Smooth muscle cell of the brain vasculature (primary cell): ENCODE measurements at places on chromosomes 16 and 17.

DNA sequence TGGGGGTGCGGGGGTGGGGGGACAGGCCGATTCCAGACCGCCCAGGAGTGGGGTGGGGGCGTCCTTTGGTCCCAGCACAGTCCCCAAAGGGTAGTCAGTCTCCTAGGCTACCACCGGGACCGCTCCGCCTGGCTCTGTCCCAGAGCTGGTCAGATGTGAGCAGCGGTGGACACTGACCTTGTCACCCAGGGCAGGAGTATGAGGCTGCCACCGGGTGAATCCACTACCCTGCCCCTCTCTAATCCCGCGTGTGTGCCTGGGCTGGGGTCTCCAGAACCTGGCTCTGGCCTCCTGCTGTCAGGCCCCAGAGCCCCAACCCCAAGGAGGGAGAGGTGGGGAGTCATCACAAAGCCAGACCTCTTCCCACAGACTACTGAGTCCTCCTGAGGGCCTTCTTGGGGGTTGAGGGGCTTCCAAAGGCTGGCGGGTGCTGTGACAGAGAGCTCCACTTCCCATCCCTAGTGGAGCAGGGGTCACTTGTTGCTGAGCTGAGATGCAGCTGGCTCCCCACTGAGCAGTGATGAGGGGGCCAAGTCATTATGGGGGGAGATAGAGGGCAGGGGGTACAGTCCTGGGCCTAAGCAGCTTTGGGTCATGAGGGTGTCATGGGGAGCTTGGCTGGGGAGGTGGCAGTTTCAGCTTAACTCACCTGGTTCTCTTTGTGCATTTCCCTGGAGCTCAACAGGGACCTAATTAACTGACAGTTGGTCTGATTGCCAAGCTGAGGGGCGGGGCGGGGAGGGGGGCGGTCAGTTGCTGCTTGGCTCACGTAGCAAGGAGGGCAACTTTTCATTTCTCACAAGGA lies 1.2 kb downstream of the PPP1R1B start:
- no peak for DNase-seq

DNA sequence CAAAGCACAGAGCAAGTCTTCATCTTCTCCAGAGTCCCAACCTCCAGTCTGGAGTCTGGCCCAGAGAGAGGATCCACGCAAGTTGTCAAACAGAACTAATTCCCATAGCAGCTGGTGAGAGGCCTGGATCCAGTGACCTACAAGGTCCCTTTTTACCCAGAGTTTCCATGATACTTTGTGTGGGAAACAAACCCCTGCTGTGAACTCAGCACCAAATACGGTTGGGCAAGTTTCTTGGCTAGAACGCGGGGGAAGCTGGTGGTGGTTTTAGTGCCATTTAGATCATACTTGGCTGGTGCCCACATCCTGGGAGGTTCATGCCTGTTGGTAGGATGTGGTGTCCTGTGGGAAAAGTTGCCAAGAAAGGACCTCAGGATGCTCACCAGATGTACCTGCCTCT lies 18.1 kb downstream of the TMC7 start:
- no peak for DNase-seq

DNA sequence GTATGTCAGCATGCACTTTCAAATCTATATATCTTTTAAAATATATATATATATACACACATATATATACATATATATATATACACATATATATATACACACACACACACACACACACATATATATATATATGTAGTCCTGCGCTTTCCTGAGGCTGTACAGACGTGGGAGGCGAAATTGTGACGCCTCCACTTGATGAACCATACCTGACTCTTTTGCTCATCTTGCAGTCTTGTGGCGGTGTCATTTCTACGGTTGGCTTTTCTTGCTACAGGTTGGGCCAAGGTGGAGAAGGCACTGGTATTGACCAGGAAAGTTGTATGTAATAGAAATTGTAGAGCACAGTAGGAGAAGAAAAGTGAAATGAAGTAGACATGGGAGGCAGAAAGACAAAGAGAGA lies 88.2 kb downstream of the RBFOX1 start:
- DNase-seq: no peak

- no peak for DNase-seq
Measured at GRCh38 chr16:727291-727977, 528 bp downstream of the HAGHL start.

DNA sequence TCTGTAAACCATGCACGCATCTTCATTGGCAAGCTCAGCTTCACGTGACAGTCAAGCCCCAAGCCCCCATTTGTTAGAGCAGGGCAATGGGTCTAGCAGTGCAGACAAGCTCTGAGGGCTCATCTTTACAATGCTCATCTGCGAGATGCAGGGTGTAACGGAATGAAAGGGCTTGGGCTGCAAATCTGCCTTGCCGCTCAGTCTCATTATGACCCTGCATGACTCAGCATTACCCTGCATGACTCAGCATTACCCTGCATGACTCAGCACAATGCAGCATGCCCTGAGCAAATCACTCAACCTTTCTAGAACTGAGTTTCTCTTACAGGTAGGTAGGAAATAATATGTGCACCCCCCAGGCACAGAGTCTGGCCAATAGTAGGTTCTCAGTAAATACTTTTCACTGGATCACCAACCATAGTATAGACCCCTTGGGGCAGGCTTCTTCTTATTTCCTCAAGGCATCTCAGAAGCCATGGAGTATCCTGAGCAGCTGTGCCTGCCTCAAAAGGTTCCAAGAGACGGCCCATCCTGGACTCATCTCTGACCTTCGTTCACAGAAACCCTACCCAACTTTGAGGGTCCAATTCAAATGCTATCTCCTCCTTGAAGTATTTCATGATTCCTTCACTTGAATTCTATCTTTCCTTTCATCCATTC lies 391.3 kb upstream of the CDH5 start:
- no peak for DNase-seq

DNA sequence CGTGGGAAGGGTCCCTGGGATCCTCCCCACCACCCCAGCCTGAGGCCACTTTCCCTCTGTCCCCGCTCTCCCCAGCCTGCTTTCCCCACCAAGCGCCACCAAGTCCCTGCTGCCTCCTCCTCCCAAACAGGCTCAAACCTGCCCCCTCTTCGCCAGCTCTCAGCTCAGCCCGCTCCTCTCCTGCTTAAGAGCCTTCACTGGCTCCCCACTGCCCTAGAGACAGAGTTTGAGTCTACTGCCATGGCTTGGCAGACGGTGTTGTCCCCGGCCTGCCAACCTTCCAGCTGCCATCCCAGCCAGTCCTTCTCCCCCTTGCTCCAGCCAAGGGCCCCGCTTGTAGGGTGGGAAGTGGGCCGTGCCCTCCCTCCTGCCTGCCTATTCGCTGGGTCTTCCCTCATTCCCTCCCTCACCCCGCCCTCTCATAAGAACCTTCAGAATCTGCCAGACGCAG lies 11.1 kb downstream of the IL4R start:
- no peak for DNase-seq

GRCh38 chr17:44595216-44595775 lies 38.0 kb downstream of the FZD2 start:
- DNase-seq: no peak

DNA sequence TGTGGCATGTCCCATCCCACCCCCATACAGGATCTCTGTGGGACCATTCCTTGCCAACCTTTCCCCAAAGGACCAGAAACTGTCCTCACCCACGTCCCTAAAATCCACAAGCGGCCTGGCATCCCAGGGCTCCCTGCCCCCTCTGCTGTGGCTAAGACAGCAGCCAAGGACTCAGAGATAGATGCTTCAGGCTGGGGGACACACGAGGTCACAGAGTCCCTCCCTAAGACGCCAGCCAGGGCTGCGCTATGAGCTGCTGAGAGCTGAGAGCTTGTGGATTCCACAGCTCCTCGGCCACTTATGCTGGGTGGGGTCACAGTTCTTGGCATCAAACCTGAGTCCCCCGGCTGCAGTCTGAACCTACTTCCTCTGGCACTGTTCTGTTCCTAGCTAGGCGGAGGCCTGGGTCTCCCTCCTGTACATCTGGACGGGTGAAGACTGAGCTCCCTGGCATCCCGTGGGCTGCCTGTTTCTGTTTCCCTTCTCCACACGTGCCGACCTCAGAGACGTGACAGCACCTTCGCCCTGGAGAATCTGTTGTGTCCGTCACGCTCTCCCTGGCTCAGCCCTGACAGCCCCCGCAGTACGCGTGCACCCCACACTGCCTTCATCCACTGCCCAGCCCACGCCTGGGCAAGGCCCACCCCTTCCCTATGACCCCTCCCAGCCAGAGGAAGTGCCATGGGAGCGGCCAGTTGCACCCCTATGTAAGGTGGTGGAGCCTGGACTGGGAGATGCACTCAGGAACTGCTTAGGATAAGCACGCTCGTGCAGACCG lies 61.2 kb downstream of the ENGASE start:
- no peak for DNase-seq

DNA sequence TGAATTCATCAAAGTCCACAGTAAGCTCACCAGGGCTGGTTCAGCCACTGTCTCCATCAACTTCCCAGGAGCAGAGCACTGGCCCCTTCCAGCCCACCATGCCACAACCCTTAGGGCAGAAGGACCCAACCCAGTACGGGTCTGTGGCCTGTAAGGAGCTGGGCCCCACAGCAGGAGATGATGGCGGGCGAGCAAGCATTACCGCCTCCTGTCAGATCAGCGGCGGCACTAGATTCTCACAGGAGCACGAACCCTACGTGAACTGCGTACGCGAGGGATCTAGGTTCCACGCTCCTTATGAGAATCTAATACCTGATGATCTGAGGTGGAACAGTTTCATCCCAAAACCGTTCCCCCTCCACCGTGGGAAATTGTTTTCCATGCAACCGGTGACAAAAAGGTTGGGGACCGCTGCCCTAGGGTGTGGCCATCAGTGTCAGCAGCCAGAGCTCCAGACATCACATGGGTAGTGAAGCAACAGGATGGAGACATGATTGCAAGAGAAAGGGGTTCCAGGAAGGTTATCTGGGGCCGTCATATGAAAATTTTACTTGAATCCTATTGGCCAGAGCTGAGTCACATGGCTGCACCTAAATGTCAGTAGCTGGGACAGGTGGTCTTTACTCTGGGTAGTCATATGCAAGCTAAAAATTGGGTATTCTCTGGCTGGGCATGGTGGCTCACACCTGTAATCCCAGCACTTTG lies 12.4 kb upstream of the SLC25A19 start:
- DNase-seq: no peak

DNA sequence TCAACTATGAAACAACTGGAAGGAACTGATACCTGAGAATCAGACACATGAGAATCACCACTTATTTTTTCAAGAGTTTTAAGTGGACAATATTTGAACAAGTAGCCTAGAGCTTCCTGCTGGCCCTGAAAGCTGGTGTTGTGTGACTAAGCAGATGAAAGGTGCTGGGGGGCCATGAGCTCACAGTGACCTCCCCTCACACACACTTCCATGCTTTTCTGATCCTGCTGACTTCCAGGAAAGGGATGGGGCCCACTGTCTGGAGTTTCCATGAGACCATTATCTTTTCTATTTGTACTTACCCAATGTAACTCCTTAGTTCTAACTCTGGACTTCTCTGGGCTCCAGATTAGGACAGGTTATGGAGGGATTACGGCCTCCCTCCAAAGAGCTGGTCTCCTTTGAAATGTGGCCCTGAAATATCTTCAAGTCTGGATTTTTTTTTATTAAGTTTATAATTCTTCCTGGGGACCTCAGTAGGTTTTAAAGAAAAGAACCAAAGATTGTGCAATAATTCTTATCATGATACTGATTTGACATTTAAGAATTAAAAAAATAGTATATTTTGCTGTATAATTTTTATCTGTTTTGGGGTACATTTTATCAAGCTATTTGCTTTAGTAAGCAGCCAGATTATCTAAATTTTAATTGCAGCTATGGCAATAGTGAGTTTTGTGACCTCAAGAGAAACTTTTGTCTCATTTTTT lies 4.9 kb downstream of the CAPNS2 start:
- no peak for DNase-seq

GRCh38 chr17:33024688-33025486 lies 33.2 kb downstream of the SPACA3 start:
- no peak for DNase-seq

GRCh38 chr17:8492121-8492520 lies 56.4 kb downstream of the NDEL1 start:
- no peak for DNase-seq

DNA sequence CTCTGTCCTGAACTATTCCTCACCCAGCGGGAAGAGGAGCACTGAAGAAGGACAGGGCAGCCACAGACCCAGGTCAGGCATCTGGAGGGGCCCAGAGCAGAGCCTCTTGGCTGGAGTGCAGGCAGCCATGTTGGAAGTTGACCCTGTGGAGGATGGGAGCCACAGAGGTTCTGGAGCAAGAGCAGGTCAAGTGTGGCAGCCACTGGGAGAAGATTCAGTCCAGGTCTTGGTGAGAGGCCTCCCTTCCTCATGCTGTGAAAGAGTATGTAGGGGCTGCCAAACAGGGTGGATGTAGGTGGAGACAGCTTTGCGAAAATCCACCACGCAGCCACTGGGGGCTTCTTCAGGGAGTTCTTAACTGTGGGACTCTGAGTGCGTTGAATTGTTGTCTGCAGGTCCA lies 590 bp upstream of the CD79B start:
- DNase-seq: no peak

- no peak for DNase-seq
Measured at GRCh38 chr17:4998732-4999429, 1.1 kb downstream of the KIF1C start.

- DNase-seq: peak; percentile 35
Measured at GRCh38 chr17:69574257-69575197, 160.0 kb downstream of the MAP2K6 start.

DNA sequence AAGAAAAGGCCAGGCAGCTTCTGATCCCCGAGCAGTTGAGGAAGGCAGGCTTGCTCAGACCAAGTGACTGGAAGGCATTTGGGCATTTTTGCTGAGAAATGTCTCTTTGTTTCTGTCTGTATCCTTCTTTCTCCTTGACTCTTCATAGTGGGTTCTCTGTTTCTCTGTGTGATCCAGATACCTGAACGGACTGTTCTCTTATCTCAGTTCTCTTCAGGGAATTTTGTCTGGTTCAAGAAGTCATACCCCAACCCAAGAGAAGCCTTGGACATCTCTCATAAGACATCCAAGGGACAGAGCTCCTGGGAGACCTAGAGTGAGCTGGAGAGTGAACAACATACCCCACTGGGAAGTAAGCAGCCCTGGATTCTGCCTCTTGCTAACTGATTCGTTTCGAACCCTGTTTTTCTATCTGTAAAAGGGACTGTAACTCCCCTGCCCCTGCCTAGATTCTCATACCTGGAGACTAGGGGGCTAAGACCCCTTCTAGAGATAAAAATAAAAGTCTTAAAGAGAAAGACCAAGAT lies 541 bp downstream of the CCL3 start:
- no peak for DNase-seq

- no peak for DNase-seq
Measured at GRCh38 chr17:79836972-79837887, 2.0 kb downstream of the CBX4 start.

GRCh38 chr16:81181013-81181720 lies 57.3 kb upstream of the BCO1 start:
- peak; percentile 82 for DNase-seq

GRCh38 chr17:55717898-55718735 lies 4.5 kb downstream of the TMEM100 start:
- peak; percentile 76 for DNase-seq
